ENCODE measurements at places on chromosomes 6 and 20.

DNA sequence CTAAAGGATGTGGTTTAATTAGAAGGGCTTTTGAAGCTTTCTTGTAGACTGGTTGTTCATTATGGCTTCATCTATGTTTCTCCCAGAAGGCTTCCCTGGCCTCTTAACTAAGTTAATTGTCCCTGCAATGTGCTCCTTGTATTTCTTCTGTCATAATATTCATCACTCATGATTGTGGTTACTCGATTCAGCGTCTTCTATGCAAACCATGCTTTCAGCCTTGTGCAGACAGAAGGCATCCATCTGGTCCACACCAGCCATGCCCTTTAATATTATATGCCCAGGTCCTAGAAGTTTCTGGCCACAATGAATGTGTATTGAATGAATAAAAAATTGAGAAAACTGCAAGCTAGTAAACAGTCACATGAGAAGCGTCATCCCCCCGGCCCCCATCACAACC lies 163.2 kb downstream of the KHDC1L start:
- no peak for DNase-seq

DNA sequence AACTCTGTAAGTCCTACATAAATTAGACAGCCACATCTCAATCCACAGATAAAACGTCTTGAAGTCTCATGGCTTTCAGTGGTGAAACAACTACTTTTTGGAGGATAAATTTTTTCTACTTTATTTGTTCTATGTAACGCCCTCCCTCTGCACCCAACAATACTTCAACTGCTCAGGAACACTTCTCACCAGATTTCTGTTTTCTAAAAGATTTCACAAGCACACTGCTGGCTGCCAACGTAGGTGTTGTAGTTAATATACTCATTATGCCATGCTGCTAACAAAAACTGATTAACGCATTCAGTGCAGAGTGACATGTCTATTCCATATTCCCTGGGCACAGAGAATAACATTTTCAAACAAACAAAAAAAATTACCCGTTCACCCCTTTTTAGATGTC lies 10.2 kb downstream of the USP49 start:
- DNase-seq = no peak

DNA sequence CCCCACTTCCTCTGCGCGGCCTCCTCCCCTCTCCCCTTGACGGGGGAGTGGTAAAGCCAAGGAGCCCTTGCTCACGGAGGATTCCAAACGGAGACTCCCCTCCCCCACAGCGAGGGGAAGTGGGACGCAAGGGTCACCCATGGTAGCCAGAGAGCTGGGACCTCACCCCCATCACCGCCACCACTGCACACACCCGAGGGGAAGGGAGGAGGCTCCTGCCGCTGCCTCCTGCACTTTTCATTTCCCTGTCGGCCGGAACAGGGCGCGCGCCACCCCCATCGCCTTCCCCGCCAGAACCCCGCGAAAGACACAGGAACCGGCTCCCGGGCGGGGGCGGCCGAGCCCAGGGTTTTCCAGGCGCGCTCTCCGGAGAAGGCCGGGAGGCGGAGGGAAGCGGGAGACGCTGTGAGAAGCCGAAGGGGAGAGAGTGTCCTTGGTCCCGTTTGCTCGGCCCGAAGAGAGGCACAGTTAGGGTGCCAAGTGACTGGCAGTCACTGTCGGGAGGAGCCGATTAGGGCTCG lies 789 bp downstream of the CCND3 start:
- no peak for DNase-seq

GRCh38 chr6:130928158-130928912 lies 101.1 kb downstream of the SMLR1 start:
- no peak for DNase-seq

DNA sequence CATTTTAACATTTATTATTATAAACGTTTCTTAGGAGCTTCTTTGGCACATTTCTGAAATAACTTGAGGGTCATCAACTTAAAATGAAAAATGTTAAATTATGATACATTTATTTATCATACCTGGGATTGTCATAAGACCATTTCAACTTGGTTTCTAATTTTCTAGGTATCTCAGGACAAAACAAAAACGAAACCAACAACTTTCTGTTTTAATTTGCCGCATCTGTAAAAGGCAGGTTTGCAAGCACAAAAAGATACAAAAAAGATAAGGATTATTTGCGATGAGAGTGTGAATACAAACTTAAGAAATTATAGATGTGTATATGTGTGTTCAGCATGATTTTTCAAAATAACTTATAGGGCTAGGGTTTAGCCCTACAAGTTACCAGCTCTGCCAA lies 395.0 kb upstream of the RUNX2 start:
- DNase-seq = no peak

DNA sequence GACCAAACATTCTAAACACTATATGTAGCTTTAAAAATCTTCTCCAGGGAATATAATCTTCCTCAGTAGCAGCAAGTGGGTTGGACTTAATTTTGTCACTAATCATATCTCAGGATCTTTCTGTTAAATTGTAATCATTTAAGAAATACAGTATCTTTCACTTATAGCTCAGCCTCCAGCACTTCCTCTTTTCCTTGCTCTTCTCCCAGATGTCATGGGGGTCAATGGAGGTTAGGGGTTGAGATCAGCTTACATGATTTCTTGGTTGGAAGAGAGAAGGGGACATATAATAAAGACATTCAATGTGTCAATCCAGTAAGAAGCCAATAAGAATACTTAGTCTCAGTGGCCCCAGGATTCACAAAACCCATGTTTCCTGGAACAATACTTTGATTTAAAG lies 15.7 kb upstream of the REPS1 start:
- no peak for DNase-seq

GRCh38 chr6:21037453-21037852 lies 503.2 kb downstream of the CDKAL1 start:
- DNase-seq = no peak

GRCh38 chr6:150696190-150696589 lies 96.5 kb downstream of the PLEKHG1 start:
- no peak for DNase-seq

GRCh38 chr6:16947375-16948015 lies 154.4 kb upstream of the STMND1 start:
- DNase-seq = no peak

- DNase-seq = no peak
These were observed 5.9 kb downstream of the PXDC1 start for GRCh38 chr6:3745566-3746118.

DNA sequence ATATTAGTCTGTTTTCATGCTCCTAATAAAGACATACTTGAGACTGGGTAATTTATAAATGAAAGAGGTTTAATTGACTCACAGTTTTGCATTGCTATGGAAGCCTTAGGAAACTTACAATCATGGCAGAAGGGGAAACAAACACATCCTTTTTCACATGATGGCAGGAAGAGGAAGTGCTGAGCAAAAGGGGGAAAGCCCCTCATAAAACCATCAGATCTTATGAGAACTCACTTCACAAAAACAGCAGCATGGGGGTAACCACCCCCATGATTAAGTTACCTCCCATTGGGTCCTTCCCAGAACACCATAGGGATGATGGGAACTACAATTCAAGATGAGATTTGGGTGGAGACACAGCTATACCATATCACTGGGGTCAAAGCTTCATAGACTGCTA lies 254.2 kb downstream of the ERMARD start:
- DNase-seq = no peak

GRCh38 chr6:97449444-97449966 lies 166.5 kb upstream of the MMS22L start:
- DNase-seq = no peak

GRCh38 chr6:19757036-19757435 lies 80.1 kb upstream of the ID4 start:
- no peak for DNase-seq

- no peak for DNase-seq
These were observed 48.5 kb downstream of the PYGB start for GRCh38 chr20:25296094-25297093.

GRCh38 chr20:4261333-4262284 lies 246.3 kb upstream of the RNF24 start:
- DNase-seq = no peak

DNA sequence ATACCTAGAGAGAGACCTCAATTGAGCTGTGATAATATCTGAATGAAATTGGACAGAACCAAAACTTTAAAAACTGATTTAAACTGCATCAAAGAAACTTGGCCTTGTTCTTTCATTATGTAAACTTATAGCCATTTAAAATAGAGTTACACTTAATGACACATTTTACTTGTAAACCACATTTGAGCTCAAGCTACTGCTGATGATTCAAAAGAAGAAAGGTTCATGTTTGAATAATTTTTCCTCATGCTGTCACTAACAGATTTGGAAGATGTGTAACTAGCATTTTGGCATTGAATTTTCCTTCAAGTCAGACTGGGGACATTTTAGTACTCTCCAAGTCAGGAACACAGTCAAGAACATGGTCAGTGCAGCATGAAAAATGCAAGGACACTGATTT lies 26.9 kb downstream of the POPDC3 start:
- DNase-seq = no peak

- no peak for DNase-seq
These were observed 80.1 kb upstream of the NXT1 start for GRCh38 chr20:23270382-23270911.

- DNase-seq = no peak
These were observed 23.3 kb downstream of the NQO2 start for GRCh38 chr6:3022765-3023662.

DNA sequence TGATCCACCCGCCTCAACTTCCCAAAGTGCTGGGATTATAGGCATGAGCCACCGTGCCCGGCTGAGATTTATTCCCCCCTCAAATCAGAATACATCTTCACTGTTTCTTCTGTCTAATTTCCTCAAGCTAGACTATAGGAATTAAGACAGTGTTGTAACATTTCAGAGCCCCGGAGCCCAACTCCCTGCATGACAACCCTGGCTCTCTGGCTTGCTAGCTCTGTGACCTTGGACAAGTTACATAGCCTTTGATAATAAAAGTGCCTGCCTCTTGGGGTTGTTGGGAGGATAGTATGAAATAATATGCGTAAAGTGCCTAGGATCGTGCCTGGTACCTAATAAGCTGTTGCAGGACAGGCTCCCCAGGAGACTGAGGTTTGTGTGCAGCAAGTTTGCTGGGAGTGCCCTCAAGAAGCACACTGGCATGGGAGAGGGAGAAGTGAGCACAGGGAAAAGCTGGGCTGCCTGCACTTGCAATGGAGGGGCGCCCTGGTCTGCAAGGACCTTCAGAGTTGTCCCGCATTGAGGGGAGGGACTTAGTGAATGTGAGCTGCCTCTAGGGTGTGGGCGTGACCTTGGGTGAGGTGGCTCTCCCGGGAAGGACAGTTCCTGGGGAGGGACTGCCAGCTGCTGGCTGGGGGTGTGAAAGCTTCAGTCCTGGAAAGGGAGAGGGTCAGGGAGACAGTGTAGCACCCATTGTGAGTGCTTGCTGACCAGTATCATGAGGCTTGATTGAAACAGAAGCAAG lies 43.4 kb downstream of the TAF8 start:
- no peak for DNase-seq

- peak; percentile 11 for DNase-seq
These were observed 178.4 kb downstream of the MRPL14 start for GRCh38 chr6:43948527-43949485.

DNA sequence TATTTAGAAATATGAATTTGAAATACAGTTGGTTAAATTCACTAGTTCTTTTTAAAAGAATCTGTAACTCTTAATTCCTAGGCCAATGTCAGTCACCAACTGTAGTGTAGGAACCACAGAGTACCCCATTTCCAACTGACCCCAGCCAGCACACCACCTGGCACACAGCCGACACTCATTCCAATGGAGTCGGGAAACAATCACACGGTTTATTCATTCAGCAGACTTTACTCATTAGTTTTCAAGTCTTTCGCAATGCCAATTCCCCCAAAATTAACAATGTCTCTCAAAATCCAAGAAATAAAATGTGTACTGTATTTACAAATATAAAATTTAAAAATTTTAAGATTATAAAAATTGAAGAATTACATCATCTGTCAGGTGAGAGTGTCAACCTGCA lies 13.5 kb downstream of the ARG1 start:
- DNase-seq = no peak

- no peak for DNase-seq
These were observed 277.7 kb upstream of the JARID2 start for GRCh38 chr6:14968056-14968637.

GRCh38 chr6:143553337-143553736 lies 41.8 kb upstream of the FUCA2 start:
- DNase-seq = no peak

DNA sequence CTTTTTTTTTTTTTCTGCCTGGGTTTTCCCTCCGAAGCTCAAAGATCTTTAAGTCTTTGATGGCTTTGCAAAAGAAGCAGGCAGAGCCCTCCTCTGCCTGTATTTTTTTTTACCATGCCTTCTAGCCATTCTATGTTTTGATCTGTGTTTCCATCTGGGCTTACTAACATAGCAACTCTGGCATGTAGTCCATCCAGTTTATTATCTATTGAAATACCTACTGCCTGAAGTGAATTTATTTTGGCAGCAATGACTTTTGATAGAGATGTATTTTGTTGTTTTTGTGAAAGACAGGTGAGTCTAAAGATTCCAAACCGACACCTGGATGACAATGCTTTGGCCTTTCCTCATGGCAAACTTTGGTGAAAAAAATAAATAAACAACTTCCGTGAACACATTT lies 1157.7 kb upstream of the MAP3K7 start:
- no peak for DNase-seq

DNA sequence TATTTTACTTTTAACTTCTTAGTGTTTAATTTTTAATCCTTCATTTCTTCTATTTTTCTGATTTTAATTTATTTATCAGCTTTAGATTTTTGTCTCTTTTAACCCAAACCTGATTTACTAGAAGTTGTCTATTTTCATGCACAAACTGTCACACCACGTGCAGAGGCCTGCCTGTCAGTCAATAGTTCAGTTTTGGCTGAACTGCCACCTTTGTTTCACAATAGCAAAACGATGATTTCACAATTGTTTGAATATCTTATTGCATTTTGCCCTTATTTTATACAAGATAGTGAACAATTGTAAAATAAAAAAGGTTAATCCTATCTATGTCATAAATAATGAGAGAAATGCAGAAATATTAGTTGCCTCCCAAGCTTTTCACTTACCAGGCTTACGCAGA lies 24.0 kb upstream of the PPP1R3G start:
- no peak for DNase-seq

- no peak for DNase-seq
These were observed 190.3 kb downstream of the ATXN1 start for GRCh38 chr6:16570946-16571345.

GRCh38 chr6:163423696-163424095 lies 9.2 kb downstream of the QKI start:
- DNase-seq = no peak

DNA sequence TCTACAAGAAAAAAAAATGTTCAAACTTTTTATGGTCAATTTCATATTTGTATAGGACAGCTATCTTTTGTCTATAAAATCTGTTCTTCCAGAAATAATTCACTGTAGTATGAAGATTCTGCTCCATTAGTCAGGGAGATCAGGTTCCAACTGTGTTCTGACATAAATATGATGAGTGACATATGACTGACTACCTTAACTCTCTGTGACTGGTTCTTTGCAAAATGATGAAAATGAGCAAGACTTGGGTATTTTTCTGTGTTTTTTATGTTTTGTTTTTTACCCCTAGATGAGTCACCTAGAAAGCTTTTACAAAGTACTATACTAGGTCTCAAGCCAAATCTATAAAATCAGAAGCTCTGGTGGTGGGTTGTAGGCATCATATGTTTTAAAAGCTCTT lies 229.6 kb downstream of the MMUT start:
- no peak for DNase-seq
